Activated T-cell treated with anti-CD3 and anti-CD28 coated beads, Interleukin-2, amount 50 U/mL, for 72 hours (primary cell): ENCODE measurements at places on chromosomes 2 and 18. TPM values are rescaled to one million over a fixed set of nuclear protein-coding genes. Genes with fewer than 3 reads are reported as not detected.

DLGAP1 gene
- total RNA-seq = 0.51 TPM

NEUROD1 gene
- not detected for total RNA-seq

POTEE gene
- 0.32 TPM for total RNA-seq

FAM117B gene
- total RNA-seq = 16.7 TPM

NAT8 gene
- not detected for total RNA-seq

DCC gene
- not detected for total RNA-seq

SPC25 gene
- 25.2 TPM for total RNA-seq

TET3 gene
- total RNA-seq = 18.6 TPM

DNA sequence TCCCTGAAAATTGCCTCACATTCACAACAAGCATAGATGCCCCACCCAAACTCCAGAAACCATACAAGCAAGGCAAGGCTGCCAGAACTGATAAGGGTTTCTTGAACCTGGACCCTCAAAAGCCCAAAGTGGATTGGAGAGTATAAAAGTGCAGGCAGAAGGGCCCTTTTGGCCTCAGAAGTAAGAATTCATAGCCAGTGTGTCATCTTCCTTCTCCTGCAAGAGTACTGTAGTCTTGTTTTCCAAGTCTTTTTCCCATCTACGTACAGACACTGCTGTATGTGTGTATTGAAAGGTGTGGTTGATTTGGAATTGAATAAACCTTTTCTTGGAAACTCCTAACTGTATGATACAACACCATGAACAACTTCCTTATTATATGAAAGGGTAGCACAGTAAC is 46.8 kb downstream of the ZC3H15 start:
- no peaks in the 10 kb centered on the region for H3K4me1 ChIP-seq
- H3K27ac ChIP-seq = no peak overlapping the region
- H3K4me3 ChIP-seq = no peak overlapping the region
- no peaks in the 10 kb centered on the region for H3K36me3 ChIP-seq
- DNase-seq = no peak
- H3K27me3 ChIP-seq = peaks cover 10% of the 10 kb centered on the region

DNA sequence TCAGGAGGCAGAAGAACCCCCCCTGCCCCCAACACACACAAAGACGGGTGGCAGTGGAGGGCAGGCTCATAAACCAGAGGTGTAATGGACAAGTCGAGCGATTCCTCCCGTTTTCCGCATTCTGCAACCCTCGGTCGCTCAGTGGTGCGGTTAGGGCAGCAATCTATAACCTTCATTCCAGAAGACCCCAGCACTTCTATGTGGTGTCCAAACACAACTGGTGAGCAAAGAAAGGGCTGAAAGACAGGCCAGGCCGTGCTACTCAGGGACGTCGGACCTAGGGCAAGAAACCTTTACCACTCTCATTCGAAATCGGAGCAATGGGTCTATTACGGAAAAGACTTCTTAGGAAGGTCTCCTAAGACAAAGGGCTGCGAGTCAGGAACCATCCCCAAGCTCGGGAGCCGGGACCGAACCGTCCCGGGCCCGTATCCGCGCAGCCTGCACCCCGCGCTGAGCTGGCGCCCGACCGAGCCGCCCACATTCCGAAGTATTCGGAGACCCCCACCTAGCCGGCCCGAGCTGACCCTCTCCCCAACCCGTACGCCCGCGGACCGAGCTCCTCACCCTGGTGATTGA is 568 bp downstream of the ARL5A start:
- no peaks in the 10 kb centered on the region for H3K36me3 ChIP-seq
- H3K4me3 ChIP-seq = peak overlapping the region; percentile 100
- peak overlapping the region; percentile 99 for H3K27ac ChIP-seq
- peaks cover 45% of the 10 kb centered on the region for H3K4me1 ChIP-seq
- DNase-seq = peak; percentile 41

DNA sequence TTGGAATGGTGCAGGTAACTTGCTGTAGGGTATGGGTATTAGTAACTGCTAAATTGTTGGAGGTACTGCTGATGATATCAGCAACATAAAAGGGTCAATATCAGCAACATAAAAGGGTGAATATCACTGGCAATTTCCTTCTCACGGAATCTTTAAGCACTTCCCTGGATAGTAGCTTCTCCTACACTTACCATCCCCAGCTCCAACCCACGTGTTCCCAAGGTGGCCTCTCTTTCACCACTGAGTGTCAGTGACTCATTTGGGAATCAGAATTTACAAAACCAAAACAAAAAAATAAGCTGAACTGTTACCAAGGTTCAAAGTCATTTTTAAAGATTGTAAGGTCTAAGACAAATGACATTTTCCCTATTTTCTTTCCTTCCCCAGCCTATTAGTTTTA is 70.8 kb downstream of the LRP2 start:
- no peak for DNase-seq
- H3K4me3 ChIP-seq = no peak overlapping the region
- H3K36me3 ChIP-seq = no peaks in the 10 kb centered on the region
- H3K27me3 ChIP-seq = peaks cover under 1% of the 10 kb centered on the region

DNA sequence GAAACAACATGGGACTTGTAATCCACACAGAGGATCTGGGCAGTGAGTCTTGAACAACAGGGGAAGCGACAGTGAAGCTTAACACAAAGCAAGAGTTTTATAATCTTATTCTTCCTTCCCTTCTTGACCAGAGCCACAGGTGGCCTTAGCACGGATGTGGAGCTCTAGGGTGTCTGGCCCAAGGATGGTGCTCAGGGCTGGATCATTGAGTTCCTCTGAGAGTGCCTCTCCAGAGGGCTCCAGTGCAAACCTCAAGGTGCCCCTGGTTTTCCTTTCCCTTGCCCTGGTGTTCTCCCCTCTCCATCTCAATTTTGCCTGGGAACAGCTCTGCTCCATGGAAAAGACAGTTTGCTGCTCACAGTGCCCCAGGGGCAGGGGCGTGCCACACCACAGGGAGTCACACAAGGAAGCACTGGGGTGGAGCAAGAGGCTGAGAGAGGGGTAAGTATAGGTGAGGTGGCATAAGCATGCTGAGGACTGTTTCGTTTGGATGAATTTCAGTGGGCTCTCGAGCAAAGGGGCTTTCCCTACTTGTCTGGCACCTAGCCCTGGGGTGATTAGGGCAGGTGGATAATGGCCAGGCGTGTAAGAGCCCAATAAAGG is 88.6 kb upstream of the B3GNT7 start:
- H3K27ac ChIP-seq = no peak overlapping the region
- DNase-seq = no peak
- no peaks in the 10 kb centered on the region for H3K27me3 ChIP-seq
- H3K4me1 ChIP-seq = no peaks in the 10 kb centered on the region

GRCh38 chr18:11146947-11147345 is 2.4 kb downstream of the PIEZO2 start:
- no peak for DNase-seq
- H3K36me3 ChIP-seq = no peaks in the 10 kb centered on the region
- H3K4me1 ChIP-seq = no peaks in the 10 kb centered on the region
- peaks cover 32% of the 10 kb centered on the region for H3K27me3 ChIP-seq
- no peak overlapping the region for H3K4me3 ChIP-seq
- no peak overlapping the region for H3K27ac ChIP-seq

DNA sequence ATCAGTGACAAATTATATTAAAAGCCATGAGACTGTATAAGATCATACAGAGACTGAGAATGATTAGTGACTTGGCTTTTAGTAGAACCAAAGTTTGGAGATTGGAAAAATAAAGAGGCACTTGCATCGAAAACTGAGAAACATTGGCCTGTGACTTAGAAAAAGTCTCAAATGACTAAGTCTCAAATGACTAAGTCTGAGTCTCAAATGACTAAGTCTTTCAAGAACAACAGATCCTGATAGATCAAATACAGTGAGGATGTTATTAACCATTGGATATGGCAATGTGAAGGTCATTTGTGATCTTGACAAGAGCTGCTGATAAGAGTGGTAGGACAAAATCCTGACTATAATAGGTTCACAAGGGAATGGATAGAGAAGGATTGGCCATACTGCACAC is 135.5 kb upstream of the FANCL start:
- no peaks in the 10 kb centered on the region for H3K36me3 ChIP-seq
- peaks cover 16% of the 10 kb centered on the region for H3K27me3 ChIP-seq
- H3K27ac ChIP-seq = peak overlapping the region; percentile 27
- peaks cover 14% of the 10 kb centered on the region for H3K4me1 ChIP-seq
- no peak overlapping the region for H3K4me3 ChIP-seq

DNA sequence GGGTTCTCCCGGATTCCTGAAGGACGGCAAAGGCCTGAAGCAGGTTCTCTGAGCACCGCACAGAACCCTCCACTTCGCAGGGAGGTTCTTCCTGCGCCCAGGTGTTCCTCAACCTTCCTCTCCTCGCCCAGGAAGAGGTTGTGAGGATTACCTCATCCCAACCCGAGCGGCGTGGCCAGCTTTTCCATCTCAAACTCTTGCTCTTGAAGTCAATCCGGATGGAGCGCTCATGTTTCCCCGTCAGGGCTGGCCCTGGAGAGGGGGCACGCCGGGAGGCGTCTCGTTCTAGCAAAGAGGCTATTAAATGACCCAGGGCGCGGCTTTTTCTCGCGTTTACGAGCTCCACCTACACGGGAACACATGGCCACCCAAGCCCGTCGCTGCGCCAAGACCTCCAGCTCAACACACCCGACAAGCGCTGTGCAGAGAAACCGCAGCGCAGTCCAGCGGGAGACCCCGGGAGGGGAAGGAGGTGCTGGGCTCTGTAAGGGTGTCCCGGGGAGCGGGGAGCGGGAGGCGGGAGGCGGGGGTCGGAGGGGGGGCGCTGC is 540 bp upstream of the RAB10 start:
- peak overlapping the region; percentile 81 for H3K4me3 ChIP-seq
- peak overlapping the region; percentile 85 for H3K27ac ChIP-seq
- H3K36me3 ChIP-seq = peaks cover 8% of the 10 kb centered on the region
- H3K27me3 ChIP-seq = no peaks in the 10 kb centered on the region
- H3K4me1 ChIP-seq = peaks cover 42% of the 10 kb centered on the region

DNA sequence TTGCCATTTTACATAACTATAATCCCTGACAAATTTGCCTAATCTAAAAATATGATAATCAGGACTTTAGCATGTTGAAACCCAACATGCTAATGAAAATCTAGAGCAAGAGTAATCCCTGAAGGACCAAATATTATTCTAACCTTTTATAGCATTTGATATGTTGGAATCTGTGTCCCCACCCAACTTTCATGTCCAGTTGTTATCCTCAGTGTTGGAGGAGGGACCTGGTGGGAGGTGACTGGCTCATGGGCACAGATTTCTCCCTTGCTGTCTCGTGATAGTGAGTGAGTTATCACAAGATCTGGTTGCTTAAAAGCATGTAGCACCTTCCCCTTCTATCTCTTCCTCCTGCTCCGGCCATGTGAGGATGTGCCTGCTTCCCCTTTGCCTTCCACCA is 59.8 kb downstream of the SH3YL1 start:
- H3K4me3 ChIP-seq = no peak overlapping the region
- H3K27ac ChIP-seq = no peak overlapping the region
- no peak for DNase-seq
- peaks cover 6% of the 10 kb centered on the region for H3K4me1 ChIP-seq

GRCh38 chr2:150134223-150134857 is 353.1 kb downstream of the RND3 start:
- H3K27ac ChIP-seq = no peak overlapping the region
- H3K27me3 ChIP-seq = no peaks in the 10 kb centered on the region
- no peak for DNase-seq
- H3K36me3 ChIP-seq = no peaks in the 10 kb centered on the region
- H3K4me3 ChIP-seq = no peak overlapping the region
- no peaks in the 10 kb centered on the region for H3K4me1 ChIP-seq

- H3K4me3 ChIP-seq = no peak overlapping the region
- no peaks in the 10 kb centered on the region for H3K4me1 ChIP-seq
- no peaks in the 10 kb centered on the region for H3K36me3 ChIP-seq
- H3K27me3 ChIP-seq = peaks cover 20% of the 10 kb centered on the region
- DNase-seq = no peak
Observed at GRCh38 chr2:144771348-144771747, 251.4 kb upstream of the ZEB2 start.

GRCh38 chr2:59744436-59744835 is 809.0 kb downstream of the BCL11A start:
- H3K36me3 ChIP-seq = no peaks in the 10 kb centered on the region
- H3K27me3 ChIP-seq = no peaks in the 10 kb centered on the region
- no peaks in the 10 kb centered on the region for H3K4me1 ChIP-seq
- no peak for DNase-seq
- no peak overlapping the region for H3K4me3 ChIP-seq
- no peak overlapping the region for H3K27ac ChIP-seq

- H3K27me3 ChIP-seq = no peaks in the 10 kb centered on the region
- H3K36me3 ChIP-seq = peaks cover 1% of the 10 kb centered on the region
- peak overlapping the region; percentile 8 for H3K27ac ChIP-seq
- peak; percentile 38 for DNase-seq
Observed at GRCh38 chr2:181178823-181179412, 198.5 kb downstream of the UBE2E3 start.

- peak; percentile 7 for DNase-seq
- H3K27me3 ChIP-seq = no peaks in the 10 kb centered on the region
- no peak overlapping the region for H3K4me3 ChIP-seq
Observed at GRCh38 chr2:90069290-90069894, 1377.9 kb downstream of the RPIA start.

DNA sequence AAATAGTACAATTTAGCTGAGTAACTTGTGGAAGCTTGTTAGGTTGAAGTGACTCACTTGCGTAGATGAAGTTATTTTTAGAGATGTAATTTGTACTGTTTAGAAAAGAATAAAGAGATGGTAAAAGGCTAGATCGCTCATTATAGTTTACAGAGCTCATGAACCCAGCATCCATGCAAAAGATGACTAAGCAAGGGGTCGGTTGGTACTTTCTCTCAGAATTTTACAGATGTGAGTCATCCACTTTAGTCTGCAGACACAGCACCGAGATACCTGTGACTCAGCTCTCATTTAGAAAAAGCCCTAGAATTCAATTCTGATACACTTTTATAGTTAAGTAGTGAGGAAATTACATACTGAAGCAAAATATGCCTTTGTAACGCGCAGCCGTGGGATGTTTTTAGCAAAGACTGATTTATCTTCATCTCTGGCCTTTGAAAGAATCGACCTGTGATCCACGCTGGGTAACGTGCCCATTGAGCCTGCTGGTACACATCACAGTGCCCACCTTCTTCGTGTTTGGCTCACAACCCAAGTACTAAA is 116.5 kb upstream of the FOSL2 start:
- DNase-seq = peak; percentile 46
- peaks cover 7% of the 10 kb centered on the region for H3K36me3 ChIP-seq
- H3K4me1 ChIP-seq = peaks cover 57% of the 10 kb centered on the region
- peak overlapping the region; percentile 50 for H3K27ac ChIP-seq
- H3K4me3 ChIP-seq = peak overlapping the region; percentile 59

DNA sequence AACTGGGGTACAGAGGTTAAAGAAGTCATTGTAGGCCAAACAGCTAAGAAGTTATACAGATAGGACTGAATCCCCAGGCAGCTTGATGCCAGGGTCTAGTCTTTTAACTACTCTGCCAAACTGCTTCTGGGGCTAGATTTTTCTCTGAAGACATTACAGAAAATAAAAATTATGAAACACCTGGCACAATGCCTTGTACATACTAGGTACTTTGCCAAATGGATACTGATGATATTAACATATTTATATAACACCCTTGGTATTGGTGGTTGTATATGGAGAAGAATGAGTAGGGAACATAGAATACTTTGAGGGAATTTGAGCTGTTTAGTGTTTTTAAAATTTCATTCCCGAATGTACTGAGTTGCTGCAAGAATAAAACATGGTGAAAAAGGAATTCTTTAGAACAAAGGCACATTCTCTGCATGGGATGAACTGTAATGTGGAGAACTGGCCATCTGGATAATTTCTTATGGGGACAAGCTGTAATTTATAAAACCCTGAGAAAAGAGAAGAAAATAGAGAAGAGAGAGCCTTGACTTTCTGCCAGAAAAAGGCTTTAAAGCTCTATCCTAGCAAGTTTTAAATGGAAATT is 210.9 kb upstream of the TMEM200C start:
- no peak for DNase-seq
- H3K36me3 ChIP-seq = no peaks in the 10 kb centered on the region
- no peaks in the 10 kb centered on the region for H3K27me3 ChIP-seq
- H3K4me1 ChIP-seq = no peaks in the 10 kb centered on the region
- H3K4me3 ChIP-seq = no peak overlapping the region

GRCh38 chr18:22423878-22424564 is 6.3 kb upstream of the CTAGE1 start:
- DNase-seq = no peak
- H3K27me3 ChIP-seq = no peaks in the 10 kb centered on the region
- H3K27ac ChIP-seq = no peak overlapping the region
- no peaks in the 10 kb centered on the region for H3K36me3 ChIP-seq
- no peak overlapping the region for H3K4me3 ChIP-seq
